ENCODE measurements at places on chromosomes 6 and 20.

- no peak for DNase-seq
Measured at GRCh38 chr6:158764183-158764849, 54.9 kb downstream of the EZR start.

DNA sequence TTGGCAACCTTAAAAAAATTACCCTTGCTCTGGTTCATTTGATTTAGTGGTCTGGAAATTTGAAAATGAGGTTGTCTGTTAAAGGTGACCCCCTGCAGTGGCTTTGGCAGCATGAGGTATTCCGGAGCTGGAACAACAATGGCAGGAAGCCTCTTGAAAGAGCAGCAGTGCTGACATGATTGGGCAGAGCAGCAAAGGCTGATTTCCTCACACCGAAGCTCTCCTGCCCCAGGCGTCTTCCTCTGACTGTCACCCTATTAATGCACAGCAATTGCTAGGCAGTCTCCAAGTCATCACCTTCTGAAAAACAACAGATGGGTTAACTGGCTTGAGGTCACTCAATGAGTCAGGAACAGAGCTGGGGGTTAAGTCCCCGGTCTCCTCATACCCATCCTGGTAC, 241.8 kb upstream of the MMS22L start:
- no peak for DNase-seq

DNA sequence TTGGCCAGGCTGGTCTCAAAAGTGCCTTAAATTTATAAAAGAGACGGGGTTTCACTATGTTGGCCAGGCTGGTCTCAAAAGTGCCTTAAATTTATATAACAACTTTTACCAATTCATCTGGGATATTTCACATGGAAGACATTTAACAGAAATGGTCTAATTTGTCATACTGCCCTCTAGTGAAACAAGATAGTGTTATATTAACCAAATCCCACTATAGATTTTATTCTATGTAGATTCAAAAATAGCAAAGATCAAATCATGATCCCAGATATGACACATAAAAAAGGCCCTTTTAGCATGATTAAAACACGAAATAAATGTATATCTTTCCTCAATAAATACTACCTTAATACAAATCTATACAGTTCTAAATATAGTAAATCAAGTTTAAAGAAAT, 102.8 kb upstream of the TFAP2D start:
- no peak for DNase-seq

GRCh38 chr6:14889611-14890593, 356.0 kb upstream of the JARID2 start:
- no peak for DNase-seq

GRCh38 chr6:5401845-5402738, 140.8 kb downstream of the FARS2 start:
- DNase-seq, result no peak

GRCh38 chr20:1890469-1891262, 4.5 kb upstream of the SIRPA start:
- no peak for DNase-seq

- no peak for DNase-seq
Measured at GRCh38 chr6:158715330-158716311, 65.8 kb downstream of the SYTL3 start.

DNA sequence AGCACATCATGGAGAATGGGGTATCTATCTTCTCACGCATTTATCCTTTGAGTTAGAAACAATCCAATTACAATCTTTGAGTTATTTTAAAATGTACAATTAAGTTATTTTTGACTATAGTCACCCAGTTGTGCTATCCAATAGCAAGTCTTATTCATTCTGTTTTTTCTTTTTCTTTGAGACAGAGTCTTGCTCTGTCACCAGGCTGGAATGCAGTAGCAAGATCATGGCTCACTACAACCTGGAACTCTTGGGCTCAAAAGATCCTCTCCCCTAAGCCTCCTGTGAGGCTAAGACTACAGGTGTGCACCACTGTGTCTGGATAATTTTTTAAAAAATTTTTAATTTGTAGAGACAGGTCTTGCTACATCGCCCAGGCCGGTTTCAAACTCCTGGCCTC, 201.5 kb upstream of the ZNF217 start:
- DNase-seq, result no peak

- DNase-seq, result no peak
Measured at GRCh38 chr20:58697201-58697866, 4.7 kb downstream of the NPEPL1 start.

DNA sequence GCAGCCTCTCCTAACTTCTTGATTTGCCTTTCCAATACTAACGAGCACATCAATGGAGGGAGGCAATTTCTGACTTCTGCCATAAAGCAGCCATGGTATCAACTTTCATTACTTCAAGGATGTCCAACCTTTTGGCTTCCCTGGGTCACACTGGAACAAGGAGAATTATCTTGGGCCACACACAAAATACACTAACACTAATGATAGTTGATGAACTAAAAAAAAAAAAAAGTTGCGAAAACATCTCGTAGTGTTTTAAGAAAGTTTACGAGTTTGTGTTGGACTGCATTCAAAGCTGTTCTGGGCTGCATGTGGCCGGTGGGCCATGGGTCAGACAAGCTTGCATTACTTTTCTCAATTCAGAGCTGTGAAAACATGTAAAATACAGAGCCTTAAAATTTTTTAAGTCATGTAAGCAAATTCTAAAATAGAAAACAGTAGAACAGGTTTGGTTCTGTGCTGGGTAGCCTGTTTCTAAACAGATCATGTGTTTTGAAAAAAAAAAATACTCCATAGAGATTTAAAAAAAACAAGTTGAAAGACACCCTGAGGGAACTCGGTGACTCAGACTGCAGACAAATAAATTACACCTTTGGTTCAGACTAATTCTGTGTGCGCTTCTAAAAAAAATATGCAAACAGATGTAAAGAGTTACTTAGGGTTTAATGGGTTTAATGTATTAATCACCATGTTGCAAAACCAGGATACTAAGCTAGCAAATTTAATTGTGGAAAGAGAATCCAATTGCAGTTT, 43.6 kb upstream of the SLC22A23 start:
- DNase-seq, result no peak

DNA sequence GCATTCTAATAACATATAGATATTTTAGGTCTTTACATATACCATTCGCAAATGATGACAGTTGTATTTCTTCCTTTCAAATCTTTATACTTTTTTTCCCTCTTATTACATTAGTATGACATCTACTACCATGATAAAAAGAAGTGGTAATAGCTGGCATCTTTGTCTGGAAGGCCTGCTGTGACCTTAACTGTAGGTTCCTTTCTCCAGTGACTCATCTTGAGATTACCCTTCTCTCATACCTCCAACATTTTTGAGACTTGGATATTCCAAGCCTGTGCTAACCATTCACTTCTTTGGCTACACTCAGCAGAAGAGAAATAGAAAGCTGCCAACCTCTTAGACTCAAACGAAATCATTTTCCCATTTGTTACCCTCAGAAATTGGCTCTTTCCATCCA, 30.3 kb downstream of the ZKSCAN8 start:
- DNase-seq, result no peak

DNA sequence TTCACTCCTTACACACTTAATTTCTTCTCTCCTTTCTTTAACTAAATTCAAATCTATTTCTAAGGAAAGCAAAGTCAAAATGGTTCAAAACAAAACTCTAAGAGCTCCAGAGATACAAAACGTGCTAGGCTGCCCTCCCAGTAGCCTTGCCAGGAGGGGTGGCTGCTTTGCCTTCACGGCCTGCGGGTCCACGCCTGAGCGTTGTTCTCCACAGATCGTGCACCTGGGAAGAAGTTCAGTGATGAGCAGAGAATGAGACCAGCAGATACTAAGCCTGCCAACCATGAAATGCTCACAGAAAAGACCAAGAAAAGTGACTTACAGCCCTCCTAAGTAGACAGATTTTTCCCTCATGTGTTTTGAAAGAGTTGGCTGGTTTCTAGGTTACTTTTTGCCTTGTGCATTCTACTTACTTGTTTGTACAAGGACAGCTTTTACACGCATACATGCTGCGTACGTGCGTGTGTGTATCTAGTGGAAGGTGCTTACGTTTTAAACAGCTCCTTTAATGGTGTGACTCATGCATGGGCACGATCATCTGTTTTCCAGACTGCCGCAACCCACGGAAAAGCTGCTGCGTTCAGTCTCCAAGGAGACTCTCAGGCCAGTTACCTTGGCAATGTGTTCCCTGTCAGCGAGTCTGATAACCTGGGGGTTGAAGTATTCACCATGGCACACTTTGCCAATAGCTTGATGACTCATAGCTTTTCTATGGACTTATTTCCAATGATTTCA, 32.4 kb upstream of the PBOV1 start:
- DNase-seq, result no peak

GRCh38 chr6:24900917-24901697, 34.7 kb downstream of the RIPOR2 start:
- DNase-seq, result no peak

- DNase-seq, result no peak
Measured at GRCh38 chr6:47248446-47248845, 61.3 kb downstream of the TNFRSF21 start.

DNA sequence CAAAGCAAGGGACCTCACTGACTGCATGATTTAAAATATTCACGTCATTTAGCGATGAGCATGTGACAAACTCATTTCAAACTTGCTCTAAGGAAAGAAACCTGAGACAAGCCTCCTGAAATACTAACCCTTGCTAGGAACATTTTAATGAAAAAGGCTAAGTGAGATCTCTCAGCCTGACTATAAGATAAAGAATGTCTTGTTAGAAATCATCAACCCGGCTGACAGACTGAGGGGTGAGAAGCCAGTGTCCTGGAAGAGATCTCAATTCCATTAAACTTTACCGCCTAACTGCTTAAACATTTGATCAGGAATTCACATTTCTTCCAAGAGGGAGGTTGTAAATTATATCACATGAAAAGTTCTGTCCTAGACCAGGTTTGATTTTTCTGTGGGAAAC, 274.8 kb upstream of the EXOC2 start:
- DNase-seq, result no peak

DNA sequence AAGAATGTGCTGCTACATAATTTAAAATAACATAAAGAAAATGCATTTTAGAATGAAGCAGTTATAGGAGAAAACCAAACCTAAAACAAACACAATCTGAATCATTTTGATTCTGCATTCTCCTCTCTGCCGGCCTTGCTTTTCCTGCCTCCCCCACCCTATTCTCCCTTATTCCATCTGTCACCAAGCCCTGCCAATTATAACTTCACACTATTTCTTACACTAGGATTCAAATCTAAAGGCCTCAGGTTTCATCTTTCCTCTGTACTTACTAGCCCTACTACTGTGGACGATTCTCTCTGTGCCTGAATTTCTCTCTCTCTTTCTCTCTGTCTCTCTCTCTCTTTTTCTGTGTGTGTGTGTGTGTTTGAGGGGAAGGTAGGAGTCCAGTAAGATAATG, 18.7 kb upstream of the PRIM2 start:
- DNase-seq, result no peak

- no peak for DNase-seq
Measured at GRCh38 chr6:15369838-15370237, 124.0 kb downstream of the JARID2 start.

- DNase-seq, result no peak
Measured at GRCh38 chr6:105994118-105994590, 92.0 kb upstream of the PRDM1 start.

- no peak for DNase-seq
Measured at GRCh38 chr6:124995645-124996325, 33.5 kb downstream of the RNF217 start.

- no peak for DNase-seq
Measured at GRCh38 chr6:28922004-28922820, 1.6 kb downstream of the TRIM27 start.
